Fibroblast of skin of left quadriceps (primary cell): ENCODE measurements at places on chromosomes 12 and 14.

DNA sequence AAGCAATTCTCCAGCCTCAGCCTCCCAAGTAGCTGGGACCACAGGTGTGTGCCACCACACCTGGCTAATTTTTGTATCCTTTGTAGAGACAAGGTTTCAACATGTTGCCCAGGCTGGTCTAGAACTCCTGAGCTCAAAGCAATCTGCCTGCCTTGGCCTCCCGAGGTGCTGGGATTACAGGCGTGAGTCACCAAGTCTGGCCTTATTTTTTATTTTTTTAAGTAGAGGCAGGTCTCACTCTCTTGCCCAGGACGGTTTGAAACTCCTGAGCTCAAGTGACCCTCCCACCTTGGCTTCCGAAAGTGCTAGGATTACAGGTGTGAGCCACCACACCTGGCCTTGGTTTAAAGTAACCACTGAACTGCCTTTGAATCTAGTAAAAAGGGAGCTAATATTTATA is 56.8 kb downstream of the SPPL3 start:
- DNase-seq: no peak

GRCh38 chr12:11812586-11813437 is 163.3 kb downstream of the ETV6 start:
- no peak for DNase-seq

DNA sequence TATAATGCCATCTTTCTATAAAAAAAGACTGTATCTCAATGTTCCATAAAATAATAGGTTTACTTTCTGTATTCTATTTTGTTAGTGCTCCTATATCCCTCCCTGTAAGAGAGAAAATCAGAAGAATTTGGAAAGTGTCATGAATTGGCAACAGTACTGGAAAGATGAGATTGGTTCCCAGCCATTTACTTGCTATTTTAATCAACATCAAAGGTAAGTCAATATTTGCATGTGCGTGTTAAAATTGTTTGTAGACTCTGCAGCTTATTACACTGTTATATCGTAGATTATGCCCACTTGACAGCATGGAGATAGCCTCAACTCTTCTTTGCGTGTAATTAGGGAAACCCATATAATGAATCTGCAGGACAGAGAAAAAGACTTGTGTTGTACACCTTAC is 34.0 kb downstream of the KCNMB4 start:
- DNase-seq: no peak

GRCh38 chr14:74988131-74988530 is 14.6 kb upstream of the EIF2B2 start:
- no peak for DNase-seq

DNA sequence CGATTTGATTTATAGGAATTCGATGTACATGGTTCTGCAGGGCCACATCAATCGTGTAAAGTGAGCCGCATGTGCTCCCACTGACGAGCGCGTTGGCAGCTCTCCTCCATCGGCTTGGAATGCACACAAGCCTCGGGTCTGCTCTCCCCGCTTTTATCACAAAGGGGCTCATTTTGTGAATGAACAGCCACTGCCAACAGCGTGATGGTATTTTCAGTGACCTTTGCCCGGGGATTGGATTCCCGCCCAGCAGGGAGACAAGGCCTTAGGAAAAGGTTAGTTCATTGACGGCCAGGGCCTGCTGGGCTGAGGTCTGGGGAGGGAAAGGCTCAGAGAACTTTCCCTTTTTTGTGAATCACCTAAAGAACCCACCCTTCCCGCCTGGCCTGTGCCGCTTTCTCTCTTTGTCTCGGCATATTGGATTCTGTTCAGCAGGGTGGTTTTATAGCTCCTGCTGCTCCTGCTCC is 232.1 kb downstream of the MSRB3 start:
- peak; percentile 37 for DNase-seq

DNA sequence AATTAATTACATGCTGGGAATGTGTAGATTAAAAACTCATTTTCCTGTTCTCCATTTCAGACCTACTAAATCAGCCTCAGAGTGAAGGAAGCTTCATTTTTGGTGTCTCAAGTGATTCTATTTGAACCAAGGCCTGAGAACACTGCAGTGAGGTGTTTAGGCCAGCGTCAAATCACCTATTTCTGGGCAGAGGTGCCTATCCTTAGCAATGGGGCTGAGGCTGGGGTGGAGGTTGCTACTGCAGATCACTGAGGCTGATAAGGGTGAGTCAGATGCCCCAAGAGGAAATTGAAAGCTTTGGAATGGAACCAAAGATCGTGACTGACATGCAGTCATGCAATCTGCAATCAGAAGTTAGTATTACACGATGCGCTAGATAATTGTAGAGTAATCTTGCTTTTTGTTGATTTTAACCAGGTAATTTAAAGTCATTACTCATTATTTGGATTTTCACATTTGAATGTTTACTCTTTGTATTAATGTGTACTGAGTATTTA is 4.4 kb downstream of the TXNRD1 start:
- peak; percentile 66 for DNase-seq

GRCh38 chr12:96241846-96242256 is 47.7 kb downstream of the ELK3 start:
- no peak for DNase-seq

DNA sequence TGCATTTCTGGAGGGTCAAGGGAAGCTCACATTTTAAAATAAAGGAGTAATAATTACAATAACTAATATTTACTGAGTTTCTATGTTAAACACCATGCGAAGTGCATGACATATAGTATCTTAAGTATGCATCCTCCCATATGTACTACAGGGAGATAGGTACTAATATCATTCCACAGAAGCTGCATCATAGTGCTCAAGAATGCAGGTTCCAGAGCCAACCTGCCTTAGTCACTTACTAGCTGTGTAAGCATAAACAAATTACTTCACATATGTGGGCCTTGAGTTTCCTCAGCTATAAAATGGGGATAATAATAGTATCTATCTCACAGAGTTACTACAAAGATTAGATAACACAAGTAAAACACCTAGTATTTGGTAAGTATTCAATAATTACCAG is 18.3 kb downstream of the ARMH4 start:
- peak; percentile 42 for DNase-seq

GRCh38 chr14:90452366-90452765 is 55.5 kb downstream of the CALM1 start:
- no peak for DNase-seq

DNA sequence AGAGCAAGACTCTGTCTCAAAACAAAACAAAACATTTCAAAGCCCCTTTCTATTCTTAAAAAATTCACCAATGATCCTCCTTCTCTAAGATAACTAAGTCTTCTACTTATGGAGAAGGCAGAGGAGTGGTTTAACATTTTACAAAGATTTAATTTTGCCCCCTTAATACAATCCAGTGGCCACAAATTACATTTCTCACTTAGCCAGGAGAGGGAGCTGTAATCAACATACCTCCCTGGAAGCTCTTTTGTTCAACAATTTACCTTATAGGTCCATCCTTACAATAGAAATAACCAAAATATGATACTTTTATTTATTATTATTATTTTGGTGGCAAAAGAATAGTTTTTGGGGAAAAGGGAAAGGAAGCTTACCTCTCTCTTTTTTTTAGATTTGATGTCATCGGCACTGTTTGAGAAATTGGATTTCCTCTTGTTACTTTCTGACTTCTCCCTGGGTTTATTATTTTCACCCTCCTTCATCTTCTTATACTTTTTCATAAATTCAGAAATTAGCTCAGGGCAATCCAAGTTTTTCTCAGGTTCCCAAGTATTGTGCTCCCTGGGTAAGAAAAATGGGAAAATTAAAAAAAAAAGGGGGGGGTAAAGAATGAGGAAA is 28.1 kb downstream of the CBX5 start:
- DNase-seq: no peak

DNA sequence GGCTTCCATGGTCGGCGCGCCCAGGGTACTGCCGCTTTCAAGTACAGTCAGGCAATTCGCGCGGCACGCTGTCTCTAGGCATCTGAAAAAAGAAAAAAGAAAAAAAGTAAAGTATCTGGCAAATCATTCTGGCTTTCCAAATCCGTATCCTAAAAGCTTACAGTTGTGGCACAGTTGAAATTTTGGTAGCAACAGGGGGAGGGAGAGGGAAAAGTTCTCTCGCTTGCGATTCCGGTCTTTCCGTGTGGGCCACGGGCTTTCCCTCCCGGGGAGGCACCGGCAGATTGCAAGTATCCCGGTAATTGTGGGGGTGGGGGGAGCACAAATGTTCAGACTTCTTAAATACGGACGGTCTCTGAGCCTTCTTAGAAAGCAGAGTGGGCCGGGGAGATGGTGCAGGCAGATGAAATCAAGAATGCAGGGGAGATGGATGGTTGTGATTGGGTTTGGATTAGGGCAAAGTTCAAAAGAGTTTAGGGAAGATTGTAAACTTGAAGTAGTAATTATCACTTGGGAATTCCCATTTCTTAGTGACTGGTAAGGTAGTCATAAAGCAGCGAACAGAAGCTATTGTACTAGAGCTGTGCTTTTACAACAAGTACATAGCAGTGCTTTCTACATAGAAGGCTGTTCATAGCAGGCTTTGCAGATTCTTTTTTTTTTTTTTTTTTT is 1.2 kb downstream of the SOCS2 start:
- DNase-seq: no peak

DNA sequence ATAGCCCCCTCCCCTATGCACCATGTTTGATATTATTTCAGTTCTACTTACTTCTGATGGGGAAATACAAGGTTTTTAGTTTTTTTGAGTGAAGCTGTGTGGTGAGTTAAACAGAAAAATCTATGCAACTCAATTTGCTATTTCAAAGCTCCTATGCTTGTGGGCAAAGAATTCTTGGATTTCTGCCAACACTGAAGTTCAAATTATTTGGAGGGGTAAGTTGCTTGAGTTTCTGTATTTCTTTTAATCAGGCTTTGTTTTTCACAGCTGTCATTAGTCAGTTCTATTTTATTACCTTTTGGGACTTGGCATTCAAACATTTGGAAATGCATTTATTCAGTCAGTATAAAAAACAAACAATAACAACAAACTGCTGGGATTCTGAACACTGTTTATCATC is 407.5 kb upstream of the MGAT4C start:
- DNase-seq: no peak

DNA sequence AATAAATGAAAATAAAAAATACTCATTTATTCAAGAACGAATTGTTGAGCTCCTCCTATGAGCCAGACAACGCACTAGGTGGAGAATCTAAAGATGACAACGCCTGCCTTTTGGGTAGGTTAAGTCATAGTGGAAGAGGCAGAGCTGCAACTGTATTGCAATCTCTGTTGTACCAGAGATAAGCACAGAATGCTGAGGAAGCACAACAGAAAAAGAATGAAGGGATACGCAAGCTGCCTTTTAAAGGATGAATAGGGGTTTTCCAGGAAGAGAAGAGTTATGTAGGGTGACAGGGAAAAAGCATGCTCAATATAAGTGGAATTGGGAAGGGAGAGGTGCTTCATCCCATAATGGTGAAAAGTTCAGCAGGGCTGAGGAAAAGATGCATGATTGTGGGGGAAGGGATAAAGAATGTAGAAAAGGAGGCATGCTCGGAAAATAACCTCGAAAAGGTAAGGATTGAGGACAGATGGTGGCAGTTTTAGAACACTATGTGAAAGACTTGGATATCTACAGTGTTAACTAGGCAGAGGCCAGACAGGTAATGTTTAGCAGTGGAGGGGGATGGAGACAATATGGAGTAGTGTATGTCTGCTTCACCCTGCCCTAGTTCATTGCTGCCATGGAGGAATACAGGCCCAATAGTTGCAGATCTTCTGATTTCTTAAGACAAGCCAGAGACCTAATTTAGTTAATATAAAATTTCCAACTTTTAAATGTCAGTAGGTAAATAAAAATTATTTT is 63.9 kb upstream of the DUSP6 start:
- no peak for DNase-seq

- no peak for DNase-seq
These were observed 6.0 kb downstream of the SIX6 start for GRCh38 chr14:60514741-60515491.
